ENCODE measurements at places on chromosomes 1 and 21. TPM values are rescaled to one million over a fixed set of nuclear protein-coding genes. Genes with fewer than 3 reads are reported as not detected.

The TLR5 gene
- 0.94 TPM for total RNA-seq

The CFAP74 gene
- total RNA-seq = 0.20 TPM

The TRPM2 gene
- 0.28 TPM for total RNA-seq

The SPRR3 gene
- not detected for total RNA-seq

The FAM72D gene
- 12.7 TPM for total RNA-seq

The OR2T11 gene
- not detected for total RNA-seq

The RIT1 gene
- total RNA-seq = 25.3 TPM

The OR2G3 gene
- total RNA-seq = not detected

The SPRR5 gene
- not detected for total RNA-seq

The CRB1 gene
- 0.19 TPM for total RNA-seq

The TFF1 gene
- not detected for total RNA-seq

The LIN28A gene
- 1,467 TPM for total RNA-seq

The GABRD gene
- 1.8 TPM for total RNA-seq

The PTAFR gene
- total RNA-seq = 1.2 TPM

The PGLYRP4 gene
- total RNA-seq = not detected

The DTL gene
- 48.7 TPM for total RNA-seq

The NMNAT2 gene
- total RNA-seq = 20.9 TPM

The MATN1 gene
- 0.28 TPM for total RNA-seq

The SLAMF9 gene
- not detected for total RNA-seq

The KIRREL1 gene
- 41.8 TPM for total RNA-seq
